Epithelial cell of esophagus (primary cell): ENCODE measurements at places on chromosomes 1 and 21.

- DNase-seq: no peak
Measured at GRCh38 chr21:18164483-18164882, 80.2 kb upstream of the CHODL start.

GRCh38 chr1:201358596-201358995, 18.9 kb downstream of the TNNT2 start:
- peak; percentile 41 for DNase-seq

DNA sequence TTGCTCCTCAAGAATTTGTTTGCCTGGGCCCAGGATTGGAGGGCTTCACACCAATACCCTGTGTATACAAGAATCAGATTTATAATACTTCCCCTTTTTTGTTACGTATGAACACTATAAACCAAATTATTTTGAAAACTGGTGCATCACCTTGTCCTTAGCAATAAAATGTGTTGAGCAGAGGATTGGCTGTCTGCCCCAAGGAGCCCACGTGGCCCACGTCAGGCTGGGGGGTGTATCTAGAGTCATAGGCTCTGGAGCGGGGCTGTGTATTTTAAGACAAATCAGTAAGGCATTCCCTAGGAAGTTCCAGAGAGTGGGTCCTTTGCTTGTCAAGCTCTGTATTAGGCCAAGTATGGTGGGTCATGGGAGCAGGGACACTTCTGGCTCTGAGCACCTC, 2.0 kb upstream of the ST3GAL3 start:
- no peak for DNase-seq

DNA sequence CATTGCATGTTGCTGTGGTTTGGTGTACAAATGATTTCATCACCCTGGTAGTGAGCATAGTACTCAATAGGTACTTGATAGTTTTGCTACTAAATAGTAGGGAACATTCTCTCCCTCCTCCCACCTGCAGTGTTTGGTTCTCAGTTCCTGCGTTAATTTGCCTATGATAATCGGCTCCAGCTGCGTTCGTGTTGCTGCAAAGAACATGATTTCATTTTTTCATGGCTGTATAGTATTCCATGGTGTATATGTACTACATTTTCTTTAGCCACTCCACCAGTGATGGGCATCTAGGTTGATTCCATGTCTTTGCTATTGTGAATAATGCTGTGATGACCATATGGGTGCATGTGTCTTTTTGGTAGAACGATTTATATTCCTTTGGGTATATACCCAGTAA, 903.4 kb downstream of the TTLL7 start:
- no peak for DNase-seq

GRCh38 chr1:65691972-65692371, 100.7 kb upstream of the PDE4B start:
- DNase-seq: no peak

DNA sequence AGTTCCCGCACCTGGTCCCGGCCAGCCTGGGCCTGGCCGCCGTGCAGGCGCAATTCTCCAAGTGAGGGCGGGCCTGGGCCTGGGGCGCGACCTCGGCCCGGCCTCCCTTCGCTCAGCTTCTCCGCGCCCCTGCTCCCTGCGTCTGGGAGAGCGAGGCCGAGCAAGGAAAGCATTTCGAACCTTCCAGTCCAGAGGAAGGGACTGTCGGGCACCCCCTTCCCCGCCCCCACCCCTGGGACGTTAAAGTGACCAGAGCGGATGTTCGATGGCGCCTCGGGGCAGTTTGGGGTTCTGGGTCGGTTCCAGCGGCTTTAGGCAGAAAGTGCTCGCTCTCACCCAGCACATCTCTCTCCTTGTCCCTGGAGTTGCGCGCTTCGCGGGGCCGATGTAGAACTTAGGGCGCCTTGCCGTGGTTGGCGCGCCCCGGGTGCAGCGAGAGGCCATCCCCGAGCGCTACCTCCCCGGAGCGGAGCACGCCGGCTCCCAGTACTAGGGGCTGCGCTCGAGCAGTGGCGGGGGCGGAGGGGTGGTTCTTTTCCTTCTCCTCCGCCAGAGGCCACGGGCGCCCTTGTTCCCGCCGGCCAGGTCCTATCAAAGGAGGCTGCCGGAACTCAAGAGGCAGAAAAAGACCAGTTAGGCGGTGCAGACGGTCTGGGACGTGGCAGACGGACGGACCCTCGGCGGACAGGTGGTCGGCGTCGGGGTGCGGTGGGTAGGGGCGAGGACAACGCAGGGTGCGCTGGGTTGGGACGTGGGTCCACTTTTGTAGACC, 1.2 kb downstream of the OLIG1 start:
- DNase-seq: peak; percentile 18

DNA sequence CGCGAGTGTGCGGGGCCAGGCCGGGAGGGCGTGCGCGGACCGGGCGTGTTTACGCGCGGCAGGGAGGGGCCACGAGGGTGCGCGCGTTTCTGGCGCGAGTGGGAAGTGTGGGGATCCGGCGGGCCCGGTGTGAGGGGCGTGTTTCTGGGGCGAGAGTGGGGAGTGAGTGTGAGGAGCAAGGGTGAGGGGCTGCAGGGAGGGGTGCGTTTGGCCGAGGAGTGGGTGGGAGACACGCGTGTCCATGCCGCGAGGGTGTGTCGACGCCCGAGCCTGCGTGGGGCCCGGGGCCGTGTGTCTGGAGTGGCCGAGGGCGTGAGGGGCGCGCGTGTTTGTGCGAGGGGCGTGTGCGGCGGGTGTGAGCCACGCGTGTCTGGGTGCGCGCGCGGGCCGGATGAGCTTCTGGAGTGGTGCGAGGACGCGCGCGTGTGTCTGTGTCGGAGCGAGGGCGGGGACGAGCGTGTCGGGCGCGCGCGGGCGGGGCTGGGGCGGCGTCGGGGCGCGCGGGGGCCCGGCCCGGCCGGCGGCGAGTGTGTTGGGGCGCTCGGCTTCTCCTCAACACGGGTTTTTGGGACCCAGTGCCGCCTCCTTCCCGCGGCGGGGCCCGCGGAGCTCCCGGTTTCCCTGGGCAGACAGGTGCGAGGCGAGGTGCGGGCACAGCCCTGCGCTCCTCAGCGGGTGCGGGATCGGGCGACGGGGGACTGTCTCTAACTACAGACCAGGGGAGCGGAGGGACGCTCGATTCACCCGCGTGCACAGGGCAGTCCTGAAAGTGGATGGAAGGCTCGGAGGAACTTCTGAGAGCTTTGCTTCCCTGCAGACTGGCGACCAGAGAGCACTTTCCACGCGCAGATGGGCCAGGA, 65.8 kb upstream of the VAMP3 start:
- no peak for DNase-seq

- no peak for DNase-seq
Measured at GRCh38 chr1:183295521-183295920, 109.5 kb downstream of the LAMC2 start.

- no peak for DNase-seq
Measured at GRCh38 chr1:94084547-94084946, 36.4 kb downstream of the ABCA4 start.

GRCh38 chr1:15153842-15154479, 414 bp downstream of the TMEM51 start:
- peak; percentile 68 for DNase-seq

DNA sequence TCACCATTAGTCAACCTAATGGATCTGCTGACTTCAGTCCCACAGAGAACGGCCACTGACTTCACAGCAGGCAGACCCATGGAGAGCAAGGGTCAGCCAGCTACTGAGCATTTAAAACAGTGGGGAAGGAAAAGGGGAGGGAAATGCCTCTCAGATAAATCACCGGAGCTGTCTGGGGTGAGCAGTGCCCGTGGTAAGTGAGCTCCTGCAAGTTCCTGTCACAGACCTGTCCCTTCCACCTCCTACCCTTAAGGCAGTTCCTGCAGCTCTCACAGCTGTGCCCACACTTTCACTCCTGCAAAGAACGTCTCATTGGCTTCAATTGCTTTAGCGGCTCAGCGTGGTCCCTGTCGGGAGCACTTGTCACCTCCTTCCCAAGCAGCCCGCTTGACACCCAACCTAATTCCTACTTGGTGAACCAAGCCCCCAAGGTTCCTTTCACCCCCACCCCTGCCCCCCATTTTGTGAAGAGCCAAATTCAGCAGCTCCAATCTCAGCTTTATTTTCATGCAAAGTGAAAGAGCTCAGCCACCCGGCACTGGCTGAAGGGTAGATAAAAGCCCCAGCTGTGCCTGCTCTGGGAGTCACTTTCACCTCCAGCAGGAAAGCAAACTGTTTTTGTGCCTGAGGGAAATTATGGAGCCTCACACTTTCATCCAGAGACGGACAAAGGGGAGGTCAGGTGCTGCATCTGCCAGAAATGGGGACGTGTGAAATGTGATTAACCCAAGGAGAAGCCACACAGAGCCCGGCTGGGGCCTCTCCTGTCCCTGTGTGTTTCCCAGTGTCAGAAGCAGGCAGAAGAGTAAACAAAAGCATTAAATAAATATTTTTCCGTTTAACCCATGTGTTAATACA, 306.2 kb downstream of the TTLL7 start:
- peak; percentile 25 for DNase-seq

GRCh38 chr1:229625071-229625914, 629 bp downstream of the TAF5L start:
- DNase-seq: peak; percentile 64

DNA sequence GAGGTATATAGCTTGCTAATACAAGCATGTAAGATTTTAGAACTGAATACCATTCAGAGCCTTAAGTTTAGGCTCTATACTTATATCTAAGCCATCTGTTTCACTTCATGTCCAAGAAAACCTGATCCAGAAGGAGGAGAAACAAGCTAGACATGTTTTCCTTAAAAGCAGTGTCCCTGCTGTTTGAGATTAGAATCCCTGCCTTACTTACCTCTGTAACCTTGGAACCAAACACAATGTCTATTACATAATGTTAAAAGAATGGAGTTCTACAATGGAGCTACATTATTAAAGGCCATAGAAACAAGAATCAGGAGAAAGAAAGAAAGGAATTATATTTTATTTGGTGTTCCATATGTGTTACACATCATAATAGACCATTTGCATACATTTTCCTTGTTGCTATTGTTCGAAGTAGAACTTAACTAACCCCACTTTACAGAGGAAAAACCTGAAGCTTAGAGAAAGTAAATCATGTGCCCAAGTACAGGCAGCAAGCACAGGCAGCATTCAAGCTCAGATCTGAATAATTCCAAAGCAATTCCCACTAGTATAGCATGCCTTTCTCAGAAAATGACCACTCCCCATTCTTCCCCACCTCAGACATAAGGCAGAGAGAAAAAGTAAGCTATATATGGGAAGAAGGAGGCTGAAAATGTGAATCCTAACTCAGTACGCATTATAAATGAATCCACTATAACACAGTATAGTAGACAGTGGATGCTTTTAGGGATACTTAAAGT, 380.1 kb upstream of the SPAG17 start:
- DNase-seq: no peak

- DNase-seq: peak; percentile 88
Measured at GRCh38 chr1:44714944-44715571, 15.9 kb downstream of the RNU5D-1 start.

- peak; percentile 85 for DNase-seq
Measured at GRCh38 chr1:152189657-152190442, 30.8 kb upstream of the RPTN start.

GRCh38 chr21:45325206-45326168, 37.8 kb upstream of the POFUT2 start:
- DNase-seq: no peak

GRCh38 chr1:202622388-202622787, 87.9 kb downstream of the SYT2 start:
- DNase-seq: no peak

GRCh38 chr21:39451332-39452206, at the start of gene SH3BGR:
TSS of gene SH3BGR (plus strand) at chr21:39451970. CDS start at chr21:39452097, 127 bp downstream.
- peak; percentile 41 for DNase-seq

DNA sequence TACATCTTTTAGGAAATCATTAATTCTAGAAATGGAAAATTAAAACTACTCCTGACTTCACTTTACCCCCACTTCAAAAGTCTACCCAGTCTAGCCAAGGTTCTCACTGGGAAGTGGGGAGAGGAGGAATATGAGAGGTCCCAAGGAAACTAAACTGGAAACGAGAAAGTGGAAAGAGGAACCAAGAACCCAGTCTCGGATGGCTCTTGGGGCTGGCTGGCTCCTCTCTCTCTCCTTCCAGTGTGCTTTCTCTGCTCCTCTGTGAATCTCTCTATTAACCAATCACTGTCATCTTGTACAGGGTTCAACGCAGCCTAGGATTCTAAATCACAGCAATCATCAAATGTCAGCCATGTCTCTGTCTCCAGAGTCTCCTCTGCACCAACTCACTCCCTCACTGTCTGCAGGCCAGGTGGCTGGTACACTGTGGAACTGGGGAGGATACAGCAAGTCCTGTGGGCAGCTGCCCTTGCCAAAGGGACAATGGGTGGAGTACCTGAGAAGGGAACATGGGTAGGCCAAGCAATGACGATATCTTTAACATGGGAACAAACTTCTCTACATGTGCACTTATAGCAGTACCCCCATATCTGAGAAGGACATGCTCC, 33.7 kb downstream of the GNB1 start:
- DNase-seq: no peak

DNA sequence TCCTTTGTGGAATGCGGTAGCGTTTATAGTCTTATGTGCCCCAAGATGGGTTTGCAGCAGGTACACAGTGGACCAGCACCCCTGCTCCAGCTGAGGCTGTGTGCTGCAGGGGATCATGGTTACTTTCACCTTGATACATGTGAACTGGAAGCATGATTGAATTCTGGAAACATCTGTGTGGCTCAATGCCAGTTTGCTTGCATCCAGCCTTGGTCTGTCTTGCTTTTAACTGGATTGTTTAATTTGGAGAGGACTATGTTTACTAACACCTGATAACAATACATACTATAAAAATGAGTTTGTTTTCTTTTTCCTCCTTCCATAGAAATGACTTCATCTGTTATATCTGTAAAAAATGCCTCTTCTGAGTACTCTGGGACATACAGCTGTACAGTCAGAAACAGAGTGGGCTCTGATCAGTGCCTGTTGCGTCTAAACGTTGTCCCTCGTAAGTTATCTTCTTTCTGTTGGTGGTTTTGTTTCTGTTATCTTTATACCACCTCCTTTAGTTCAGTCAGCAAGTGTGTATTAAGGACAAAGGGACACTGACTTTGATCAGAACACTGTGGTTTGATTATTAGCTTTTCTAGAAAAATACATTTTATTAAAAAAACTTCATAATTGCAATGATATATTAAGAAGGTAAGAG, 47.7 kb downstream of the CXADR start:
- DNase-seq: no peak

GRCh38 chr1:235027076-235027861, 101.4 kb downstream of the TOMM20 start:
- no peak for DNase-seq

GRCh38 chr1:145889722-145890121, 4.1 kb upstream of the ANKRD35 start:
- peak; percentile 40 for DNase-seq

DNA sequence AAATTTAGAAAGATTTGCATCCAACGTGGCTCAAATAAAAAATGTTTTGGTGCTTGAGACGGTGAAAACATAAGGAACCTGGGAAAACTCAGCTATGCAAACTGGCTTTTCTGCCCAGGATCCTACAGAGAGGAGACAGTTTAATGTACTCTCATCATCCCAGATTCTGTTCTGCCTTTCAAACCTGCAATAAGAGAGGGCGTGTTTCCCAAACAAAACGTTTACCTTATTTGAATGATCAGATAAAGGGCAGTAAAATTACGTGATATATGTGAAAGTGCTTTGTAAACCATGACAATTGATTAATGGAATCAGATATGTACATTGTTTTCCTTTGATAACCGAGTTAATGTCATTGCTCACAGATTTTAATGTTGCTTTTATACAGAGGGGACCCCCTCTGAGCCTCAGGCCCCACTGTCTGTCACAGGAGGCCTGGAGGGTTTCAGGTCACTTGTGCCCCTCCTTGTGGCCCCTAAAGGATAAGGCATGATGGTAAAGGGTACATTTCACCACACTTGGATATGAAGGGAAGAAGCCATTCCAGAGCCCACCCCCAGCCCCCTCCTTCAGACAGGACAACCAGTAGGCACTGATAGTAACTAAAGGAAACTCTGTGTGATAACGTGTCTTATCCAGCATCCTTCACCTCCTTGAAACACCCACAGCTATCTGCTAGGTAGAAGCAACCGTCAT, 157.6 kb downstream of the EDEM3 start:
- DNase-seq: no peak
